ENCODE measurements at places on chromosomes 3 and 15.

GRCh38 chr15:77017091-77017660 is 22.2 kb downstream of the PSTPIP1 start:
- no peak for DNase-seq

DNA sequence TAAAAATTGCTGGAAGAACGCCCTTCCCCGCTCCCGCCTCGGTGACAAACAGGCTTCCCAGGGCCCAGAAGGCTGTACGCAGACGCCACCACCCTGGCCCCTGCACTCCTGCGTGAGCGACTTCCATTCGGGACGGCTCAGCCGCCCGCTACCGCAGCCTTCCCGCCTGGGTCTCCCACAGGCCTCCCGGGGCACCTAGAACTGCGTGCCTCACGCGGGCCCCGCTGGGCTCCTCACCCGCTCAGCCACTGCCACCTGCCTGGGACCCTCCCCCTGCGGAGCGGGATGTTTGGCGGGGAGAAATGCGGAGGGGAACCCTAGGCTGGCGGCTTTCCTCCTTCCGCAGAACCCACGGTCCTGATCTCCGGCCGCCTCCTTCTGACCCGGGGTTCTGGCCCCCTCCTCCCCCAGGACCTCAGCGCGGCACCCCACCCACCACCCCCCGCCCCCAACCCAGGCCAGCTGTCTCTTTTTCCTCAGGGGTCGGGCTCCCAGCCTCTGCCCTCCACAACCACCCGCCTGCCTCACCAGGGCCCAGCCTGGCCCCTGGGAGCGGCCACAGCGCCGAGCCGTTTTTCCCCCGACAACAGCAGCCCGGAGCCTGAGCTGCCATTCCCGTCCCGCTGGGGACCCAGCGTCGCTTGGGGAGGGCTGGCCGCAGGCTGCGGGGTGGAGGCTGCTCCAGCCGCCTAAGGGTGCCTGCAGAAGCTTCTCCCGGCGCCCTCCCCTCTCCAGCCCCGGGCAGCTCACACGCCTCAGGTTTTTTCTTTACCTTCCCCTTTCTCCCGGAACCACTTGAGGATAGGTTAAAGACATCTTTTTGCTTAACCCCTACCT is 27.6 kb upstream of the RAB7A start:
- DNase-seq: no peak

- no peak for DNase-seq
Measured at GRCh38 chr3:123256256-123256655, 54.5 kb downstream of the SEC22A start.

DNA sequence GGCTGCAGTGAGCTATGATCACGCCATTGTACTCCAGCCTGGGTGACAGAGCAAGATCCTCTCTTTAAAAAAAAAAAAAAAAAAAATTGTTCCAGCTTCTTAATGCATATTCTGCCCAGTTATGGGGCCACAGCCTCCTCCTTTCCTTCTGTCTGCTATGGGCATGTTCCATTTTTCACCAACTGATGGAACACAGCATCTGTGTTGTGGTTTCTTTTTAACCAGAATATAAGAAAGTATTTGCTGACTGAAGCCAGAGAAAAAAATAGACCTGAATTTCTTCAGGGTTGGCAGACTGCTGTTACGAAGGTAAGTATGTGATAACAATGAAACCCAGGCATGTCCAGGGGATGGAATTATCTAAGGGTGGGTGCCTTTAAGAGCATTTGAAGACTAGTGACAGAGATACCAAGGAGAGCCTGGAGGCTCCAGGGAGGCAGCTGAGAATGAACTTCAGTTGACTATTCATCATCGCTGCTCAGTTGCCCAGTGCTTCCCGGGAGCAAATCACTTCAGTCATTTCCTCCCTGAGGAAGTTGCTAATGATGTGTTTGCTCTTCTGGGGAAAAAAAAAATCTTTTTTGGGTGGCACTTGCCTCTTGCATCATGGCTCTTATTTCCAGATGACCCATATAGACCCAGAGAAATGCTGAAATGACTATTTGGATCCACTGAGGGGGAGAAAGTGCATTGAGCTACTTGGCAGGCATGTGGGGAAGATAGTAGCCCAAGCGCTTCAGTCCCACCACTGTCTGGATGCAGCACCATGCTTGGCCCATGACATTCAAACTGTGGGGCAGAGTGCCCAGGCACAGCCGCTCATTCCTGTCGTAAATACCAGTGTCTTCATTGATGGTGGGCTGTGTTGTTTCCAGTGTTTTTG is 14.5 kb downstream of the NCBP2 start:
- DNase-seq: no peak

DNA sequence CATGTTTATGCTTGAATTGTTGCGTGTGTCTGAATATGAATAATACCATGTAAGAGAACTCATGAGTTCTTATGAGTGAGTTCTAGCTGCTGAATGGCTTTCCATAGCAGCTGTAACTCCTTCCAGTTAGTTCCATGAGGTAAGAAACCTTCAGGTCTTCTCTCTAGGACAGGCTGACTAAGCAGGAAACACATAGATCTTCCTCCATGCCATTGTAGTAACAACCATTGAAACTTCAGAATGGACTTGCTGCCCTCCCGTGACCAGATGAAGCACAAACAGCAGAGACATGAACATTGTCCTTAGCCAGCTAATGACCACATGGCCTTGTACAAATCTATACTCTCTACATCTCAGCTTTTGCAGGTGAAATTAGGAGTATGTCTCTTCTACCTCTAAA is 200.0 kb downstream of the ZNF385D start:
- DNase-seq: no peak

Data from NCI-H2171 (cell line).